Activated naive CD4-positive, alpha-beta T cell treated with anti-CD3 and anti-CD28 coated beads, Interleukin-2, amount 10 ng/mL, durations not matched to agents 7 days and 5 days (primary cell): ENCODE measurements at places on chromosomes 2 and 18.

DNA sequence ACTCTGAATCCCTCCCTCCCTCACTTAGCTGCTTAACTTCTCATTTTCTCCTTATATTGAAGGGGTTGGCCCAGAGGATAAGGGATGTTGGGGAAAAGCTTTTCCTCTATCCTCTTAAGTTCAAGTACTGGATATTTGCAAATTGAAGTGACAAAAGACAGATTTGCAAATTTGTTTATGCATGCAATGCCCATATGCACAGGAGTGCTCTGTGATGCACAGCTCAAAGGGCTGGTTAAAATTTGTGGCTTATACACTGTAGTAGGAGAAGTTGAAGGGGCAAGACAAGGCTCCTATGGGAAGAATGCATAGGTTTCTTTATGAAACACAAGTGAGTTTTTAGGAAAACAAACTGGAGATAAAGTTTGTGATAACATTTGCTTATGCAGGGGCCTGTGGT, 8.4 kb upstream of the MSH6 start:
- H3K4me1 ChIP-seq, result peaks cover 4% of the 10 kb centered on the region
- H3K36me3 ChIP-seq, result no peaks in the 10 kb centered on the region
- no peak for DNase-seq
- H3K4me3 ChIP-seq, result no peak overlapping the region
- H3K27me3 ChIP-seq, result peaks cover 10% of the 10 kb centered on the region
- no peak overlapping the region for H3K27ac ChIP-seq

- no peaks in the 10 kb centered on the region for H3K4me1 ChIP-seq
- H3K4me3 ChIP-seq, result no peak overlapping the region
- H3K36me3 ChIP-seq, result no peaks in the 10 kb centered on the region
- peaks cover 20% of the 10 kb centered on the region for H3K27me3 ChIP-seq
- DNase-seq, result no peak
Measured at GRCh38 chr2:45184606-45185005, 175.4 kb upstream of the SIX2 start.

- H3K27ac ChIP-seq, result no peak overlapping the region
- H3K27me3 ChIP-seq, result peaks cover 33% of the 10 kb centered on the region
- peaks cover 12% of the 10 kb centered on the region for H3K4me1 ChIP-seq
- H3K36me3 ChIP-seq, result no peaks in the 10 kb centered on the region
- no peak for DNase-seq
Measured at GRCh38 chr2:158926478-158926948, 41.9 kb upstream of the TANC1 start.

DNA sequence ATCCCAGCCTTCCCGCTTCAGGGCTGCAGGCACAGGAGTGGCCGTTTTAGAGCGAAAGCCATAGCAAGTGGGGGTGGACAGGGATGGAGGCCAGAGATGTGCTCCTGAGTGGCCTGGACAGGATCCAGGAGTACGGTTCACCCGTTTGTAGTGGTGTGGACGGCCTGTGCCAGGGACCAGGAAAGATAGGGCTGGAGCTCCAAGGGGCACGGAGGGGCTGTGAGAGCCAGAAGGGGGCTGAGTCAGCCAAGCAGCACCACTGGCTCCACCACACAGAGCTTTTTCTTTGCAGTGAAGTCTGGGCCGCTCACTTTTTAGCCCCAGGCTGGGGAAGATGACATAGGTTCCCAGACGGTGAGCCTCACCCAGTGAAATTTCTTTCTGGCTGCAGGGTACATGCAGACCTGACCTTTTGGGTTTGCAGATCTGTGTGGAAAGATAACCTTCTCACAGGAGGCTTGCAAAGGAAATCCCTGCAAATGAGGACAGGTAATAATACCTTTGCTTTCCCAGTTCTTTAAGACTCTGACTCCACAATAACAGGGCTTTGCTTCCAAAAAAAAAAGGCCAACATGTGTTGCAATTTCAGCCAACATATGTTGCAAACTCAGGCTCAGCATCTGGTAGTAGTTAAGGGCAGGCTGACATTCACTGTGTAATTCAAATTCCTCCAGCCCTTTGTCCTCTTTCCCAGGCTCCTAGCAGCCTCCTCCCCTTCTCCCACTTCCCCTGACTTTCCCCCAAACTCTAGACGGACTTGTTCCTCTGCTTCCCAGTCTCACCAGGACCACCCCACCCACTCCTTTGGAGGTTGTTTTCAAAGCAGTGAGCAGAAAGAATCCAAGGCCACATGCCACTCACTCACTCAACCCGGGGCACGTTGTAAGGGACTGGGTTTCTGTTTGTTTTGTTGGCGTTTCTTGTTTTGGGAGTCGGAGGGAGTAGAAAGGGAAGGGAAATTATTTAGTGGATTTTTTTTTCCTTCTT, 20.3 kb upstream of the LAPTM4A start:
- no peak for DNase-seq
- no peak overlapping the region for H3K27ac ChIP-seq
- peaks cover 30% of the 10 kb centered on the region for H3K27me3 ChIP-seq
- H3K4me1 ChIP-seq, result no peaks in the 10 kb centered on the region
- H3K36me3 ChIP-seq, result no peaks in the 10 kb centered on the region

- no peak overlapping the region for H3K4me3 ChIP-seq
- no peaks in the 10 kb centered on the region for H3K36me3 ChIP-seq
- H3K27ac ChIP-seq, result no peak overlapping the region
- no peaks in the 10 kb centered on the region for H3K27me3 ChIP-seq
Measured at GRCh38 chr2:22329211-22330154, 1055.5 kb upstream of the KLHL29 start.

- H3K27ac ChIP-seq, result peak overlapping the region; percentile 100
- DNase-seq, result no peak
- peaks cover 97% of the 10 kb centered on the region for H3K4me1 ChIP-seq
- H3K4me3 ChIP-seq, result peak overlapping the region; percentile 70
Measured at GRCh38 chr2:157468931-157469708, 25.2 kb upstream of the CYTIP start.
